ENCODE measurements at places on chromosomes 12 and 14.

GRCh38 chr12:71440345-71440762, 756 bp downstream of the LGR5 start:
- no peak for DNase-seq

DNA sequence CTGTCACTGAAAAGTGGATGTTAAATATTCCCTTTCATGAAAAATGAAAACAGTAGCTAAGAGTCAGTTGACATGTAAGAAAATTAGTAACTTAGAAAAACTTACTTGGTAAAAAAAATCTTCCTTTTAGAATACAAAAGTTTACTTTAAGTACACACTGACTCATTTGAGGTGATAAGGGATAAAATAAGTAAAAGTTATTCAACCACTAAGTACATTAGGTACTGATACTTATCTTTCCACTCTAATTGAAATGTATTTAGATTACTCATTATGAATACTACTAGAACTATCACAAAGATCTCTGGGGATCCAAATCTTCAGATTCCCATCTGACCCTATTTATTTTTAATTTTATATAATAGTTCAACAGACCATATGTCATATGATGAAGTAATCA, 12.2 kb downstream of the SYCP3 start:
- DNase-seq = no peak

DNA sequence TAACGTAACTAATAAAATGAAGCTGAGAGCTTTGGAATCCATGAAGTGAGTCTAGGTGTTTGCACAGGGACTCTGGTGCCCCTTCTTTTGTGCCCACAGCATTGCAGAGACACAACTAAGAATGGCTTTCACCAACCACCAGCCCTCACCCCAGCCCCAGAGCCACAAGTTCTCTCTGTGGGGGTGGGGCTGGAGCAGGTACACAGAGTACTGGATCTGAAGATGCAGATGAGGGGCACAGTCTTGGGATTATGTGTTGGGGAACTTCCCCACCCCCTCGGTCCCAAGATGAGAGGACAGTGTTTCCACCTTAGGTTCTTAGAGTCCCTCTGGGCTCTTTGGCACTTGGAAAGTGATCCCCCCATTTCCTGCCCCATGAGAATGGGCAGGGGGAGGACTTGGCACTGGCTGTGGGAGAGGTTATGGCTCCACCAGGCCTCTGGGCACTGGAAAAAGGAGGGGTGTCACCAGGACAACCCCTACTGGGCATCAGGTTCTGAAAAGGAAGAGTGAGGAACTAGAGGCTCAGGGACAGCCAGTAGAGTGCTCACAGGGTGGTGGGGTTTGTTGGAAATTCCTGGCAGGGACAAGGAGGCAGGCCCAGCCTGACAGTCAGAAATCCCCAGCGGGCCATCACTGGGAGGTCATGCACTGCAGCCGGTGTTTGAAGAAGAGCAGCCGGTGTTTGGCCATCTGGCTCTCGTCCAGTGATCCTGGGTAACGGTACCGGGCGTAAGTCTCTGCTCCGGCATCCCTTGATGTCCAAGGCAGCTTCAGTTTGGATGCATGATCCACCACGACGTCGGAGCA, 6.7 kb downstream of the B4GALNT1 start:
- DNase-seq = no peak

DNA sequence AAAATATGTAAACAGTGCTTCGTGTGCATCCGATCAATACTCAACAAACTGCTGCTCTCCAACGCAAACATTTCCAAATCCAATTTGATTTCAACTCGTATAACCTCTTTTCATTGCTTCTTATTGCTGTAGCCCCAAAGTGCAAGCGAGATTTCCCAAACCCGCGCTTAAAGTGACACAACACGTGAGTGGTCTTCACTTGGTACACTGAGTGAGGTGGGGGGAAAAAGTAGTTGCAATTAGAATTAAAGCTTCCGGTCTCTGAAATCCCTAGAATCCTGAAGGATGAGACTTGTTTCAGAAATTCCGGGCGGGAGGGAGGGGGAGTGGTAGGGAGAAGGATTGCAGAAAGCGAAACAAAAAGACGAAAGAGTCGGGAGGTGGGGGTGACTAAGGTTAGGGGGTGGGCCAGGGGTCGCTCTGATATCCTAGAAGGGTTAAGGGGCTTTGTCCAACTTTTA, 387.5 kb downstream of the BCAT1 start:
- DNase-seq = peak; percentile 28

DNA sequence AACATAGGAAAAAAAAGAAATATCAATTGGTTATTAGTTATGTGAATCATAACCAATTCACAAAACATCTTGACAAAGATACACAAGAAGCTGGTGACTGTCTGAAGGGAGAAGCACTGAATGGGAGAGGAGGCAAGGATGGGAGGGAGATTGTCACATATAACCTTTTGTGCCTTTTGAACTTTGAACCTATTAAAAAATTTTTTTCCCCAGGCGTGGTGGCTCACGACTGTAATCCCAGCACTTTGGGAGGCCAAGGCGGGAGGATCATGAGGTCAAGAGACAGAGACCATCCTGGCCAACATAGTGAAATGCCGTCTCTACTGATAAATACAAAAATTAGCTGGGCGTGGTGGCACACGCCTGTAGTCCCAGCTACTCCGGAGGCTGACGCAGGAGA, 12.6 kb downstream of the DYNLL1 start:
- DNase-seq = no peak

- no peak for DNase-seq
Measured at GRCh38 chr12:20599757-20600156, 95.4 kb upstream of the SLCO1C1 start.

GRCh38 chr14:91380610-91381371, 36.8 kb downstream of the CCDC88C start:
- peak; percentile 30 for DNase-seq

- no peak for DNase-seq
Measured at GRCh38 chr12:126418400-126418799, 1353.2 kb downstream of the AACS start.

- DNase-seq = no peak
Measured at GRCh38 chr12:40107803-40108620, 2.1 kb upstream of the SLC2A13 start.

DNA sequence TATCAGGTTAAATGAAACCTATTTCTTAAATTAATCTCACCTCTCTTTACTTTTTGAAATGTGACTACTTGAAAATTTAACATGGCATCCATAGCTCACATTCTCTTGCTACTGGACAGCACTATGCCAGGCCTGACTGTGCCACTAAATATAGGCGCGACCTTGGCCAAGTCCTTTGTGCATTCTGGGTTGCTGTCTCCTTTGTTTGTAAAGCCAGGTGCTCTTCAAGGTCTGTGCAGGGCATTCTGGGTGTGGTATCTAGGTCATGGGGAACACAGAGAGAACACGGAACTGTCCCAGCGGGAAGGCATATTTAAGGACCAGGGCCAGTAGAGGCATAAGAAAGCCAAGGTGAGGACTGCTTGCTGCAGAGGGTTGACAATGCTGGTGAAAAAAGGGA, 121.2 kb downstream of the ZNF664 start:
- DNase-seq = no peak

- DNase-seq = no peak
Measured at GRCh38 chr12:85627584-85627983, 208.6 kb downstream of the RASSF9 start.

DNA sequence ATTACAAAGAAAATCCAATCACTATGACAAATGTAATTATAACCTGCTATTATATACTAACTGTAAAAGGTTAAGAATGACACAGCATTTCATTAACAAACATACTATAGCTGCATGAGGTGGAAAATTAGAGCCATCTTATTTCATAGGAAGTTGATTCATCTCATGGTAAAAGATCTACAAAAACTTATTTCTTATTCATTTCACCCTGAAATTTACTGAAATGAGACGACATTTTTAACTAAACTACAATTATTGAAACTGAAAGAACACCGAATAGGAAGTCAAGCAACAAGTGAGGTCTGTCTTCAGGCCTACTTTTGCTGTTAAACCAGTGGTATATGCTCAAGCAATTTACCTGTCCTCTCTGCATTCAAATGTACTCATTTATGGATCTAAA, 87.2 kb downstream of the CEP83 start:
- DNase-seq = no peak

GRCh38 chr12:39467432-39467870, 24.5 kb upstream of the KIF21A start:
- no peak for DNase-seq

GRCh38 chr12:52091869-52092268, 12.4 kb downstream of the SMIM41 start:
- no peak for DNase-seq

- DNase-seq = no peak
Measured at GRCh38 chr14:26866721-26867120, 268.9 kb upstream of the NOVA1 start.

GRCh38 chr12:98901189-98901588, 256.1 kb downstream of the APAF1 start:
- DNase-seq = no peak

GRCh38 chr14:29355846-29356245, 571.8 kb downstream of the PRKD1 start:
- DNase-seq = no peak

GRCh38 chr14:62557416-62557815, 487.8 kb downstream of the KCNH5 start:
- DNase-seq = no peak

DNA sequence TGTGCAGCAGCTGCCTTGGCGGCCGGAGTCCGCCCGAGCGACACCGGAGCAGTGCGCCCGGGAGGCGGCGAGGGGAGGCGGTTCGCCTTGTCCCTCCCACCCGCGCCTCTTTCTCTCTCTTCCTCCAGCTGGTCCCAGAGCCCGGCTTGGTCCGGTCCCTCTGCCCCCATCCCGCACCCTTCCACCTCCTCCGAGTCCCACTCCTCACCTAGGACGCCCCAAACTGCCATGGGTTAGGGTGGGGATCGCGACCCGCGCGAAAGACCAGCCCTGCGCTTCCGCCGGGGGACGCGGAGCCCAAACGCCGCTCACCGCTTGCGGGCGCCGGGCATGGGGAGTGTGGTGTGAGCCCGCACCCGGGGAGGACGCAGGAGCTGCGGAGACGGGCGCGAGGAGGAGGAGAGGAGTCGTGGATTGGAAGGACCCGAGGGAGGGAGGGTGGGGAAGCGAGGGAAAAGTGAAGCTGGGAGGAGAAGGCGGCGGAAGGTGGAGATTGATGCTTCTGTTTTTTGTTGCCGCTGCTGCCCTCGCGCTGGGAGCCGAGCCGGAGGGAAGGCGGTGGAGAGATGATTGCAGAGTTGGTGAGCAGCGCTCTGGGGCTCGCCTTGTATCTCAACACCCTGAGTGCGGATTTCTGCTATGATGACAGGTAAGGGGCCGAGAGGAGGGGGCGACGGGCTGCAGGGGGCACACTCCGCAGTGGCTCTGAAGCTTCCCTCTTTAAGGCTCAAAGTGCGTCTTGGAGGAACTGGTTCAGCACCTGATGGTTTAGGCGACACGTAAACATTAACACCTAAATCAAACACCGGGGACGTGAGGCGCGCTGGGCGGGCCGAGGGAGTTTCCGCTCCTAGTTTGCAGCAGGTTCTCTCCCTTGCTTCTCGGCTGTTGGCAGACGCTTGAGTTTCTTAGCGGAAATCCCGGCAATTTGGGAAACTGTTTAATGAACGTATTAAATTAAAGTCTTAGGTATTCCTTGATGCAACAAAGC, 610 bp downstream of the TMTC2 start:
- DNase-seq = peak; percentile 31

GRCh38 chr12:129394177-129394825, 509.5 kb downstream of the TMEM132D start:
- DNase-seq = no peak

DNA sequence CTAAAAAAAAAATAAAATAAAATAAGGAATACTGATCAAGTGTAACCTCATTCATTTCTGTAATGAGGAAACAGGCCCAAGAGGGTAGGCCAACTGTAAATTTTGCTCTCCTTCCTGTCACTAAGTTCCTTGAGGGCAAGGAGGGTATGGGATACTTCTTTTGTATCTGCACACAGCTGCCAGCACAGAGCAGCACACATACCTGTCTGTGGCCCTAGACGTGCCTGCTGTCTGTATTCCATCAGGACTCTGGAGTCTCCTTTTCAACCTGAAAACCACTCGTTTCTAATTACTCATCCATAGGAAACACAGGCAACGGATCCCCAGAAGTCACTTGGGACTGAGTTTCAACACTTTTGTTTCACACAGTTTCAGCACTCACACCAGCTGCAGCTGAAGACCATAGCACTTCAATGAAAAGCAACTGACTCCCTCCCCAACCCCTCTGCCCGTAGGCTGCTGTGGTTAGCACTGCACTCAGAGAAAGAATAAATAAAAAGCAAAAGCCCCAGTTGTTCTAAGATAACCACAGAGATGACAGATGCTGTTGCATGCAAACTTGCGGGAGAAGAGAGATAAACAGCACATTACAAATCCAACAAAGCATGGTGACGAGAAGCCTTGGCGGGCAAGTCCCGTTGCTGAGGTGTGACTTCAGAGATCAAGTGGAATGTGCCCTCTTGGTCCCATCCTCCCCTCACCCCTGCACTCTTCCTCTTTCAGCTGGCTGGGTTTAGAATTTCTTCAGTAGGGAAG, 24.9 kb downstream of the CRACR2A start:
- no peak for DNase-seq

DNA sequence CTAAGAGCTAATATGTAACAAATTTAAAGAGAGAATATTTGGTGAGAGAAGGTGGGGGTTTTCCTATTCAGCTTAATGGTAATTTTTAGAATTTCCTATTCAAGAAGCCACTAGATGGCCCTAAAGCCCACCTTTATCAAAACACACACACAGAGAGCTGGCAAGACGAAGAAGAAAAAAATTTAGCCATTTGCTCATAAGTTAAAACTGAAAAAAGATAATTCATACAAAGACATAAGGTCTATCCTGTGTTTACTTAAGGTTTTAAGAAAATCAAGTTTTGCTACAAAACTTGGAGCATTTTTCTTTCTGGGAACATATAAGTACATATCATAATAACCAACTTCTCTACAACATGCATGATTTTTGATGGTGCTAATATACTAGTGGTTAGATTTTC, 46.8 kb upstream of the PCED1B start:
- peak; percentile 8 for DNase-seq

DNA sequence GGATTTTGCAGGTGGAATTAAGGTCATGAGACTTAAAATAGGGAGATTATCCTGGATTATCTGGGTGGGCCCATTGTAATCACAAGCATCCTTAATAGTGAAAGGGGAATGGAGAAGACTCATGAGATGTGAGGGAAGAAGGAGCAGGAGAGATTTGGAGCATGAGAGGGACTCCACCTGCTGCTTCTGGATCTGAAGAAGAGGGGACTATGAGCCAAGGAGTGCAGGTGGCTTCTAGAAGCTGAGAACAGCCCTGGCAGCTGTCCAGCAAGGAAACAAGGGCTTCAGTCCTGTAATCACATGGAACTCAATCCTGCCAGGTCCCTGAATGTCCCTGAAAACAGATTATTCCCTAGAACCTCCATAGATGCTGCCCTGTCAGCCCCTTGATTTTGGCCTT, 67.8 kb downstream of the PELI2 start:
- no peak for DNase-seq

Data from HEK293T (cell line).